ENCODE measurements at places on chromosomes 2 and 18.

DNA sequence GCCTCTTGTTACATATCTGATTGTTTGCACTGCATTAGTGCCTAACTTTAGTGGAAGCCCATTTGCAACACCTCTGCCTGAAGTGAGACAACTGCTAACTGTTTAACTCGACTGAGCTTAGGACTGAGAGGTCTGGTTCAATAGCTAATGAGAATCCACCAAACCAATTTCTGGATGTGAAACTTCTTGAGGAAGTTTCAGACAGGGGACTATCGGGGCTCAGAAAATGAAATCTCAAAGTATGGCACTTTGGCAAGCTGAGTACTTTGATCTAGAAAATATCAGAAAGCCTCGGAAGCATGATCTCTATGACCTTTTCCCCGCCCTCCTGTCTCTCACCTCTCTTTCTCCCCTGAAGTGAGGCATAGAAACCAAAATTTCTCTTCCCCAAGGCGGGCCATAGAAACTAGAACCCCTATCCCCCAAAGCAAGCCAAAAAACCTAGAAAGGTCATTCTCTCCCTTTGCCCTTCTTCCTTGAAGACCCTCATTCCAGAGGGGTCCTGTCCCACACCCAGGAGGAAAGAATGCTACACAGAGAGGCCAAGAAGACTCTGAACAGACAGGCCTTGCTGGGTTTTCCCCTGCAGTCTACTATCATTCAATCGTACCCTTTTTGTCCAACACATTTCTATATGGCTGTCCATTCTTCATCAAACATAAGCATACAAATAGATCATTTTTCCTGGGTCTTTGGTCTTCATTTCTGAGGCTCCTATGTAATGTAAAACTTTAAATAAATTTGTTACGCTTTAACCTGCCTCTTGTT lies 69.6 kb upstream of the CREB1 start:
- DNase-seq = no peak

GRCh38 chr2:221552291-221552690 lies 19.8 kb downstream of the EPHA4 start:
- DNase-seq = no peak

- DNase-seq = no peak
These were observed 18.1 kb downstream of the BCL2L11 start for GRCh38 chr2:111138839-111139238.

- no peak for DNase-seq
These were observed 55.1 kb downstream of the CPS1 start for GRCh38 chr2:210611466-210611865.

GRCh38 chr2:52342458-52342857 lies 1310.5 kb upstream of the NRXN1 start:
- DNase-seq = no peak
